PC-3 (cell line): ENCODE measurements at places on chromosomes 7 and 10. TPM values are rescaled to one million over a fixed set of nuclear protein-coding genes. Genes with fewer than 3 reads are reported as not detected.

ADARB2 gene
- total RNA-seq = not detected in 2 replicates

WDR37 gene
- 4.5 and 7.1 TPM in 2 replicates for total RNA-seq

- DNase-seq = peak; percentile 52
These were observed 233.9 kb downstream of the DNAJB6 start for GRCh38 chr7:157570531-157571200.

GRCh38 chr7:79282070-79282694, 171.3 kb downstream of the MAGI2 start:
- peak; percentile 71 for DNase-seq

GRCh38 chr10:122084286-122085041, 95.5 kb downstream of the TACC2 start:
- DNase-seq = no peak

DNA sequence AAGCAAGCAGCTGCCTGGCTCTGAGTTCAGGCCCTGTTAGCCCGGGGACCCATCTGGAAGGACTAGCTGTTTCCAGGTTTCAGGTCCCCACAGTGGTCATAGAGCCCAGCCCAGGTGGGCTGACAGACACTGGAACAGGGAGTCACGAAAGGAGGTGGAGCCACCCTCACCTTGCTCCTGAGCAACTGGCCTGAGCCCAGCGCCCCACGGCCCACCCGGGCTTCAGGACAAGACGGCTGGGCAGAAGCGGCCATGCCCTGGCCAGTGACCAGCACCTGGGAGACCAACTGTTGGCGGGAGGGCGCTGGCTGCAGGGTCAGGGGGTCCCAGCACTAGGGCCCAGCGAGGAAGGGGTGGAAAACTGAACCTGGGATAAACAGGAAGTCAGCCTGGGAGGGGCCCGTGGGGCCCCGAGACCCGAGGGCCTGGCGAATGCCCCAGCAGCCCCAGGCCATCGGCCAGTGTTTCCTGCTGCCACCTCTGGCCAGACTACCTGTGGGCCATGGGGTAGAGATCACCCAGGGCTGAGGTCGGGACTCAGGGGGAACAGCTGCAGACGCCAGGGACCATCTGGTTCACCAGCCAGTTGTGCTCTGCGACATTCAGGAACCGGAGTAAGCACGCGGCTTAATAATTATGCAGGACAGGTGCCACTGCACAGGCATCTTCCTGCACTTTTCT, 282.1 kb upstream of the PPP2R2D start:
- no peak for DNase-seq

- peak; percentile 49 for DNase-seq
These were observed 65.5 kb downstream of the RALA start for GRCh38 chr7:39688611-39689480.

MRPS33 gene
- 38.5 and 57.1 TPM in 2 replicates for total RNA-seq

DNA sequence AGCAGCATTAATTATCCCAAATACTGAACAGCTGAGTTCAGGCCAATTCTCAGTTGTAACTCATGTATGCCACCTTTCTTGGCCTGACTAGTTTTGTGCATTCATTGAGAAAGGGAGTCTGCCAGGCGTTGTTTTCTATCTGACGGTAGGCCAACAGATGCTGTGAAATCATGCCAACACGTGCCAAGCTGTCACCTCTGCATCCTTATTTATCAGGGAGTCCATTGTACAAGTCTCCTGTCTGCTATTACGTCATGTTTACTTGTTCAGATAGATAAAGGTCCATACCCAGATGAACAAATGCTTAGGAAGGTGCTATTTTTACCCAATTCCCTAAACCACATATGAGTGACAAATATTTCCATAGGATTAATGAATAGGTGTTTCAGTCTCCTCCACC, 127.2 kb upstream of the CDK6 start:
- DNase-seq = no peak

- no peak for DNase-seq
These were observed 138.0 kb downstream of the AUTS2 start for GRCh38 chr7:69736126-69736810.

GRCh38 chr7:47354831-47355541, 226.9 kb downstream of the TNS3 start:
- DNase-seq = no peak

GRCh38 chr7:132806834-132807233, 230.6 kb upstream of the PLXNA4 start:
- no peak for DNase-seq

DNA sequence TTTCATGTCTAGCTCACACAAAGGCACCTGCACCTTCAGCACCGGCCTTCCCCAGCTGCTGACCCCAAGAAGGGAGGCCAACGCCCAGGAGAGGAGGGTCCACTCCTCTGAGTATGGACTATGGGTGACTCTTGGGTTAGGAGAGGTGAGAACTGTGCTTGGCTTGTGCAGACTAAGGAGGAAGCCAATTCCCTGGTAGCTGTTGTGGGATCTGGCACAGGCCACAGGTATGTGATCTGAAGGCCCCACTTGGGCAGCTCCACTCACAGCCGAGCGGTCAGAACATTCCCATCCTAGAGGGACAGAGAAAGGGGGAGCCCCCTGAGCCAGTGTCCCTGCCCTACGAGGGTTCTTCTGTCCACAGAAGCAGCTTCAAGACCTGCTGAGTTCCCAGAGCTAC, 52.8 kb upstream of the FIGNL1 start:
- DNase-seq = no peak

- peak; percentile 26 for DNase-seq
These were observed 73.9 kb downstream of the TMEM130 start for GRCh38 chr7:98795741-98796493.

GRCh38 chr10:63209705-63210104, 76.6 kb downstream of the NRBF2 start:
- peak; percentile 53 for DNase-seq

GRCh38 chr7:115731796-115732471, 298.6 kb downstream of the TFEC start:
- no peak for DNase-seq

- DNase-seq = peak; percentile 71
These were observed 2.5 kb upstream of the LFNG start for GRCh38 chr7:2517026-2517425.

- DNase-seq = no peak
These were observed 6.3 kb upstream of the HGF start for GRCh38 chr7:81776161-81776560.

DNA sequence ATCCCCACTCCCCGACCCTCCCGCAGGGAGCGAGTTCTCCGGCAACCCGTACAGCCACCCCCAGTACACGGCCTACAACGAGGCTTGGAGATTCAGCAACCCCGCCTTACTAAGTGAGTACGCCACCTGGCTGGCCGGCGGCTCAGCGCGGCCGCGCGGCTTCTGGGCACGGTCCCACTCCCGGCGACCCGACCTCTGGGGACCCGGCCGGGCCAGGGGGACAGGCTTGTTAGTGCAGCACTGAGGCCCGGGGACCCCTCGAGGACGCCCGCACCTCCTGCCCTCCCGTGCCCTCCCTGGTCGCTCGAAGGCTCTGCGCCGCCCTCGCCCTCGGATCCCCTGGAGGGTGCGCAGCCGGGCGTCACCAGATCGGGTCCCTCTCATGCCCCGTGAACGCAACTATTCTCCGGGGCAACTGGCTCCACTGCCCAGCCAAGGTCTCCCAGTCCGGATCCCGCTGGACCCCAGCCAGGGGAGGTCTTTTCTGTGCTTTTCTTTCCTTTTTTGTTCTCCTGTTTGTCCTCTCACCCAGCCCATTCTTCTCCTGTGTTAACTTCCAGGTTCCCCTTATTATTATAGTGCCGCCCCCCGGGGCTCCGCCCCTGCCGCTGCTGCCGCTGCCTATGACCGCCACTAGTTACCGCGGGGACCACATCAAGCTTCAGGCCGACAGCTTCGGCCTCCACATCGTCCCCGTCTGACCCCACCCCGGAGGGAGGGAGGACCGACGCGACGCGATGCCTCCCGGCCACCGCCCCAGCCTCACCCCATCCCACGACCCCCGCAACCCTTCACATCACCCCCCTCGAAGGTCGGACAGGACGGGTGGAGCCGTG, 81.8 kb downstream of the PAX2 start:
- no peak for DNase-seq

VGF gene
- total RNA-seq = 1.6 and 2.5 TPM in 2 replicates

DNA sequence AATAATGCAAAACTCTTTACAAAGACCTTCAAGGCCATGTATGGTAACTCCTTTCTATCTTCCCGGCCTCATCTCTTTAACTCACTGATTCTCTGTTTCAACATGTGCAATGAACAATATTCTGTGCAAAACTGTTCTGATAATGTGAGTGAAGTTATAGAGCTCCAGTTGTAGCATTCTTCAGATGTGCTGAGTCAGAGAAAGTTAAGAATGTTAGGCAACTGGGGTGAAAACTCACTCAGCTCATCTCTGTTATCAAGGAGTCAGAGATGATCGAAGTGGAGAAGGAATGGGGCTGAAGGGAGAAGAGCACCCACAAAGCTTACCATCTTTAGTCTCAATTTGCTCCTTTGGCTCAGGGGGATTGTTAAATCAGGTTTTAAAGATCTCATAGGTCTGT, 344.7 kb upstream of the NPSR1 start:
- DNase-seq = no peak

DNA sequence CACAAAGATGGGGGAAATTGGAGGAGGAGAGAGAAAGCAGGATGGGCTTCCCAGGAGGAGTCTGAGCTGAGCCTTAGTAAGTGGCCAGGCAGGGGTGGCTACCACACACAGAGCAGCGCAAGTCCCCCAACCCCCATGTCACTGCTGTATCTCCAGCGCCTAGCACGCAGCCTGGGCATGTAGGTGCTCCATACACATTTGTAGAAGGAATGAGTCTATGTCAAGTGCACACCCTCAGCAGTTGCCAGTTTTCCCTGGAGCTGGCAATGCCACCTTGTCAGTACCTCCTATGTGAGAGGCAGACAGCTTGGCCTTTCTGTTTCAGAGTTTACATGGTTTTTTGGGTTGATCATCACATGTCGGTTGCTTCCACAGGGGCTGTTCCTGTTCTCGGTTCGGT, 116.1 kb downstream of the CLEC2L start:
- DNase-seq = no peak

SYT15B gene
- 0.06 TPM in 1 of 2 replicates, not detected in the other for total RNA-seq

- DNase-seq = no peak
These were observed 142.8 kb downstream of the LRRC4 start for GRCh38 chr7:127888411-127888810.

GRCh38 chr7:43104874-43105520, 7.5 kb upstream of the HECW1 start:
- DNase-seq = no peak

GRCh38 chr7:82760831-82761230, 317.3 kb upstream of the CACNA2D1 start:
- no peak for DNase-seq

MARCHF5 gene
- total RNA-seq = 6.7 and 7.4 TPM in 2 replicates

CCNY gene
- total RNA-seq = 145 and 146 TPM in 2 replicates

GRCh38 chr7:34317039-34317438, 341.0 kb upstream of the NPSR1 start:
- DNase-seq = no peak
